Upper lobe of left lung (tissue), 6 donors: ENCODE measurements at places on chromosomes 5 and 9. TPM values are rescaled to one million over a fixed set of nuclear protein-coding genes. Genes with fewer than 3 reads are reported as not detected.

Gene TRIP13
- 1.0 TPM for total RNA-seq

DNA sequence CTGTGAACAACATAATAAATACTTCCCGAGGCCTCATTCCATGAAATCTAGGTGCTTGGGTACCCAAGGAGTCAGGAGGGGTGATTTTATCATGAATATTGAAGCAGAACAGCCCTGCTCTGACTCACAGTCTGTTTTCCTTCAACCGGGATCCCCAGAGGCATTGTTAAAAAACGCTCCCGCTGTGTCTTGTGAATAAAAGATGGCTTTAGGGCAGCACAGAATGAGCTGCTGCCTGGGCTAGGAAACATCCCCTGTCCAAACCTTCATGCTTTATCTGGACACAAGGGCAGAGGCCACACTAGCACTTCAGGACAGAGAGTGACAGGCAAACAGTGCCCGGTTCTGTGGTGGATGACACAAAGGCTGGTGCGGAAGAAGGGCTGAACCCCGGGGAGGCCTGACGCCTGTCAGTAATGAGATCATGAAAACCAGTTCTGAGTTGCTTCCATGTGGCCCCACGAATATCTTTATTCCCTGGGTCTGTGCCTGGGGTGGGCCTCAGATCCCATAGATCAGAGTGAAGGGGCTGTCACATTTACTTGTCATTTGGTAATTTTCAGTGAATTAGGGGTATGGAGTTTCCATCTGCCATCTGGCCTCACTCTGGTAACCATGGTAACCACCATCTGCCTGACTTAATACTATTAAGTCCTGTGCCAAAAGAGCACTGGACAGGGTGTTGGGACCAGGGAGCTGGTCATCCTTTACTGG is 2.6 kb downstream of the IGFBPL1 start:
- H3K27ac ChIP-seq, result no peak overlapping the region
- no peaks in the 10 kb centered on the region for H3K27me3 ChIP-seq
- H3K4me3 ChIP-seq, result no peak overlapping the region
- peaks cover 20% of the 10 kb centered on the region for H3K4me1 ChIP-seq
- no peaks in the 10 kb centered on the region for H3K36me3 ChIP-seq

Gene SPATA31D4
- not detected for total RNA-seq

Gene BARHL1
- total RNA-seq, result not detected

- no peak overlapping the region for H3K27ac ChIP-seq
- no peak overlapping the region for H3K4me3 ChIP-seq
- H3K36me3 ChIP-seq, result no peaks in the 10 kb centered on the region
- H3K27me3 ChIP-seq, result no peaks in the 10 kb centered on the region
These were observed 152.6 kb downstream of the MED27 start for GRCh38 chr9:131927091-131927490.

DNA sequence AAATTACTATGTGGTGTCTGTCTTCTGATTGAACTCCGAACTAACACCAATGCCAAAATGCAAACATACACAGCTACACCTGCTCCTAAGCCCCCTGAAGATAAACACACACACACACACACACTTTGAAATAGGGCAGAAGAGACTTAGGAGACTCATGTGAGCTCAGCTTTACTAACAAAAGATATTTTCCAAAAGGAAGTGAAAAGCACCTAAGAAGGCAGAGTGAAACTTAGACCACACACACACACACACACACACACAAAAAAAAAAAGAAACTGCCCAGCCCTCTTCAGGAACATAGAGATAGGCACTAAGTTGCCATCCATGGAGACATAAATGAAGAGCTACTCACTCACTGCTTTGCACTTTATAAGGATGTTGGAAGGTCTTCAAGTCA is 45.2 kb upstream of the APC start:
- no peaks in the 10 kb centered on the region for H3K4me1 ChIP-seq
- DNase-seq, result no peak
- no peaks in the 10 kb centered on the region for H3K27me3 ChIP-seq
- H3K4me3 ChIP-seq, result no peak overlapping the region
- H3K36me3 ChIP-seq, result no peaks in the 10 kb centered on the region

Gene MTMR12
- total RNA-seq, result 50.8 TPM

Gene MAMDC2
- total RNA-seq, result 26.5 TPM

Gene SLC6A3
- total RNA-seq, result 0.52 TPM

GRCh38 chr9:92720807-92721535 is 43.7 kb downstream of the BICD2 start:
- no peak overlapping the region for H3K27ac ChIP-seq
- H3K36me3 ChIP-seq, result peaks cover 63% of the 10 kb centered on the region
- no peak for DNase-seq

DNA sequence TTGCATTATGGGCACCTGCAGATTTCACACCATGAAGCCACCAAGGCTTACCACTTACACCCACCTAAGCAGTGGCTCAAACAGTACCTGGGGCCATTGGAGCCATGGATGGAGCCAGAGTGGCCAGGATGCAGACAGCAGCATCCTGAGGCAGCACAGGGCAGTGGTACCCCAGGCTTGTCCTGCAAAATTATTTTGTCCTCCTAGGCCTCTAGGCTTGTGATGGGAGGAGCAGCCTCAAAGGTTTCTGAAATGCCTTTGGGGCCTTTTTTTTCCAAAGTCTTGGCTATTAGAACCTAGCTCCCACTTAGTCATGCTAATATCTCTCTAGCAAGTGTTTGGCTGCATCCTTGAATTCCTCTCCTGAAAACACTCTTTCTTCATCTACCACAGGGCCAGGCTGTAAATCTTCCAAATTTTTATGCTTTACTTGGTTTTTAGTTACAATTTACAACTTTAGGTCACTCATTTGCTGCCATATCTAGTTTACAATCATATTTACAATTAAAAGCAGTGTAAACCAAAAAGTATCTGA is 15.7 kb downstream of the TMC1 start:
- H3K27ac ChIP-seq, result no peak overlapping the region
- no peaks in the 10 kb centered on the region for H3K27me3 ChIP-seq
- H3K4me1 ChIP-seq, result no peaks in the 10 kb centered on the region
- no peak for DNase-seq
- no peaks in the 10 kb centered on the region for H3K36me3 ChIP-seq

Gene PAEP
- 6.3 TPM for total RNA-seq
